Astrocyte (in vitro differentiated cells and primary cell): ENCODE measurements at places on chromosomes 6 and 20.

DNA sequence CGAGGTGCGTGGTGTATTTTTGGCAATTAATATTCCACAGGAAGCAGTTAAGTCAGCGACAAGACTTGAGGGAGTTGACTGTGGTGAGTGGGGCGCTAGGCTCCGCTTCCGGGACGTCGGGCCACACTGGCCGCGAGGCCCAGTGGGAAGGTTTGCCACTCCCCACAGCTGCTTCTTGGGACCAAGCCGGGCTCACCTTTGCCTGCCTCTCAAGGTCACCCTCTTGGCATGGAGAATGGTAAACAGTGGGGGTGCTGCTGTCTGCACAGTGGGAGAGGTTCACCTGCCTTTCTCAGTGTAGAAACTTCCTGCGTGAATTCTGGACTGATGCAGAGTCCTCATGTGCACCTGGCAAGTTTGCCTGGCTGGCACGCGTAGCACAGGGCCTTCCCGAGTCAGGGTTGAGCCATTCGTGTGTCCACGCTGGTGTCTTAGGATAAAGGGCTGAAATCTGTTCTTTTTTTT, 6.4 kb downstream of the OSBPL2 start:
- no peak for DNase-seq

- DNase-seq: no peak
These were observed 293.4 kb downstream of the TBC1D32 start for GRCh38 chr6:121040831-121041230.

- DNase-seq: no peak
These were observed 501.6 kb upstream of the MAP3K7 start for GRCh38 chr6:91088515-91088914.

DNA sequence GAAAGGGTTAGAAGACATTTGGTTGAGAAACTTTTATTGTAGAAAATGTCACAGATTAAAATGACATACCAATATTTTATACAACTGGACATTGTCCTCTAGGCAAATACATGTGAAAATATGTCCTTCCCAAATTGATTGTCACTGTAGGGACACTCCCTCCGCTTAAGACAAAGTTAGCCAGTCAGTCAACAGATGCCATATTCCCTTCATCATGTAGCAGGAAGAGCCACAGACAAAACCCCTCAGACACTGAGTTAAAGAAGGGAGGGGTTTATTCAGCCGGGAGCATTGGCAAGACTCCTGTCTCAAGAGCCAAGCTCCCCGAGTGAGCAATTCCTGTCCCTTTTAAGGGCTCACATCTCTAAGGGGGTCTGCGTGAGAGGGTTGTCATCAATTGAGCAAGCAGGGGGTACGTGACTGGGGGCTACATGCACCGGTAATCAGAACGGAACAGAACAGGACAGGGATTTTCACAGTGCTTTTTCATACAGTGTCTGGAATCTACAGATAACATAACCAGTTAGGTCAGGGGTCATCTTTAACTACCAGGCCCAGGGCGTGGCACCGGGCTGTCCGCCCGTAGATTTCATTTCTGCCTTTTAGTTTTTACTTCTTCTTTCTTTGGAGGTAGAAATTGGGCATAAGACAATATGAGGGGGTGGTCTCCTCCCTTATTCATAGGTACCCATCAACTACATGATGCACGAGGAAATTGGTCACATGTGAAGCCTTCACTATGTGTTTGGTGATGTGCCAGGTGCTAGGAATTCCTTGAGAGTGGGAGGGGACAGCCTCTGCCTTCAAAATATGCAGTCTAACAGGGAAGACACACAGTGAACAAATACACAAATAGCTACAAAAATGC, 155.7 kb upstream of the CDYL start:
- DNase-seq: no peak

GRCh38 chr20:43949741-43950618, 35.3 kb downstream of the TOX2 start:
- DNase-seq: no peak

- peak; percentile 80 for DNase-seq
These were observed 128.8 kb downstream of the FOXO3 start for GRCh38 chr6:108689272-108690161.
